ENCODE measurements at places on chromosomes 3 and 15.

DNA sequence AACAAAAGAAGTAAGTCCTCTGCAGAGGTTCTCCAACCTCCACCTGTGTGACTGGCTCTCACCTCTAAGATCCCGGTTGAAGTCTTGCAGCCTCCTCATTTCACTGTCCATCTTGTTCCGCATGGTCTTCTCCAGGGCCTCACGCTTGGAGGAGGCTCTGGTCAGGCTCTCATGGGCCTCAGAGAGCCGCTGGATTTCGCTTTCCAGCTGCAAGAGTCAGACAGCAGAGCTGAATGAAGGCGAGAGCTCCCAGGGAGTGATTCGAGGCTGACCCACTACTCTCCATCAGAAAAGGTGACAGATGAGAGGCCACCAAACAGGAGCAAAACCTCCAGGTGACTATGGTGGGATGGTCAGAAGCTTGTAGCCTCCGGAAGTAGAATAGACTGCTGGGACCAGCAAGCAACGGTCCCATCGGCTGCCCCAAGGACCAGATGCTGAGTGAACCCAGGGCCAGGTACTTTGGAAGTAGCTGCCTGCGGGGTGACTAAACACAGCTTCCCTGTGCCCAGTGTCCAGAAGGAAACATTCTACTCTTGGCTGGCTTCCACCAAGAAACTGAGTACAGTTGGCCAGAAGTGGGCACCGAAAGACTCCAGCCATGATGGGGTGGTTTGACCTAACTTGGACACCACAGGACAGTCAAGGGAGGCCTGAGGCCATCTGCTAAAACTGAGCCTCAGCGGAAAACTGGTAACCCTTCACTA is 7.9 kb downstream of the AMOTL2 start:
- no peak for DNase-seq

- DNase-seq: no peak
These were observed 8.9 kb downstream of the CHDH start for GRCh38 chr3:53837331-53837730.

GRCh38 chr3:73479325-73479724 is 145.4 kb downstream of the PDZRN3 start:
- DNase-seq: no peak

GRCh38 chr15:98690272-98690950 is 42.1 kb downstream of the IGF1R start:
- no peak for DNase-seq

DNA sequence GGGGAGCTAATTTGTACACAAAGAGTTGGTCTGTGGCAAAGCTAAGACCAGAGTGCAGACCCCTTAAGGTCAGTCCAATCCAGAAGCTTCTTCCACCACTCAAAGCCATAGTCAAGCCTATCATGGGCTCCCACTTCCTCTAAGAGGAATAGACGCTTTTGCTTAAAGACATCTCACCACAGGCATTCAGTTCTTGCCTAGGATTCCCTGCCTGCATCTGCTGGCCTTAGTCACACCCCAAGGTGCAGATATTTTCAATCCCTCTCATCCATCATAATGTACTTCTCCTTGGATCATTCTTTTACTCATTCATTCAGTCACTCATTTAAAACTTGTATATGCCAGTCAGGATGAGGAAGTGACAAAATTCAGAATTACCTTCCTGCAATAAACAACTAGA is 179.6 kb upstream of the STT3B start:
- no peak for DNase-seq
